Tongue (tissue), 3 donors: ENCODE measurements at places on chromosomes 13 and 19.

- no peak for DNase-seq
These were observed 16.6 kb downstream of the CHST8 start for GRCh38 chr19:33638167-33639034.

DNA sequence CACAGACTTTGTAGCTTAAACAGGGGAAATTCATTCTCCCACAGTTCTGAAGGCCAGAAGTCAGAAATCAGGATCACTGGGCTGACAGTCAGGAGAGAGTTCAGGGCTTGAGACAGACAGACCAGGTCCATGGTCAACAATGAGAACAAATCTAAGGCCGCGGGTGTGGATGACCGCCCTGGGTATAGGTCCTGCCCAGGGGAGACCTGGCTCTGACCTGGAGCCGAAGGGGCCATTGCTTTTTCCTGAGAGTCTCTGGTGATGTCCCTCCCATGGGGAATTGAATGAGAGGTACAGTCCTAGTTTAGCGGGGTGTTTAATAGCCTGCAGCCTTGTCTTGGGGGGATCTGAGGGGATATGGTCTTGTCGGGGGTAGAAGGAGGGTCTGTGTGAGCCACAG is 25.2 kb upstream of the FBL start:
- DNase-seq, result no peak

DNA sequence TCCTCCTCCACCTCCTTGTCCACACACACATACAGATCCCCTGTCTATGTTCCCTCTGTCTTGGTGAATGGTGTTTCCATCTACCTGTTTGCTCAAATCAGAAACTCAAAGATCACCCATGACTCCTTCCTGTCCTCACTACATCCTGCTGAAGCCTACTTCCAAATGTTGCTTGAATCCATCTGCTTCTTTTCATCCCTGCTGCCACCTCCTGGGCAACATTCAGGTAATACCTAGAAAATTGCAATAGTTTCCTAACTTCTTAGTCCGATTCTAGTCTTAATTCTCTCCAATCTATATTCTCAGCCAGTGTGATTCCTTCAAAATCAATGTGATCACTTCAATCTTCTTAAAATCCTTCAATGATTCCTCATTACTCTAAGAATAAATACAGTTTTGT is 155.5 kb upstream of the STARD13 start:
- DNase-seq, result peak; percentile 45

DNA sequence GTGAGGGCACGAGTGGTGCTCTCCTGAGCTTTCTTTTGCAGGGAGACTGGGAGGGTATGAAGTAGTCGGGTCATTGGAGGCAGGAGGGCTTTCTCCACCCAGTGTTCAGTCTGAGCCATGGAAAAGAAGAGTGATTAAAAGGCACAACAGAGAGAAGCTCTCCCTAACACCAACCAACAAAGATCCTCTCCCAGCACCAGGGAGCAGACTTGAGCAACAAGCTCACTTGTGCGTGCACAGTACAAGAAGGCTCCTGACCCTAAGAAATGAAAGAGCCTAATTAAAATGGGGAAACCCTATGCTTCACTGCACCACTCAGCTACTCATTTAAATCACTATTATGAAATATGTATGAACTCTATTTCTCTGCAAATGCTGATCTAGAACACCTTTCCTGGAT is 276.3 kb upstream of the SOX21 start:
- no peak for DNase-seq

DNA sequence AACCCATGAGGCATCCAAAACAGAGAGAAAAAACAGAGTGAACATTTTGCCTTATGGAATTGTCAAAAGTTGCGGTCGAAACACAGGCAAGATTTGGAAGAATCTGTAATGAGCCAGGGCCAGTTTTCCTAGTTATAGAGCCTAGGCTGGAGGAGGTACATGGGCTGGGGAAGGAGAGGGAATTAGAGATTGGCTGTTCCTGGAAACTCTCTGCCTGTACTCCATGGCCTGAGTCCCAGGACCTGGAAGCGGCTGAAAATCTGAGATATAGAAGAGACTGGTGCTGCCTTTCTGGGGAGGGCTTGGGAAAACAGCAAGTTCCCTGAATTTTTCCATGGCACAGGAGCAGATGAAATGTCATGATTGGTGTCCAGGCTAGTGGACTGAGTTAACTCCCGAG is 122.8 kb upstream of the KLF12 start:
- no peak for DNase-seq

- no peak for DNase-seq
These were observed 688.5 kb downstream of the EFNB2 start for GRCh38 chr13:105846923-105847322.

GRCh38 chr19:32273483-32273882 is 71.9 kb upstream of the ZNF507 start:
- DNase-seq, result no peak

DNA sequence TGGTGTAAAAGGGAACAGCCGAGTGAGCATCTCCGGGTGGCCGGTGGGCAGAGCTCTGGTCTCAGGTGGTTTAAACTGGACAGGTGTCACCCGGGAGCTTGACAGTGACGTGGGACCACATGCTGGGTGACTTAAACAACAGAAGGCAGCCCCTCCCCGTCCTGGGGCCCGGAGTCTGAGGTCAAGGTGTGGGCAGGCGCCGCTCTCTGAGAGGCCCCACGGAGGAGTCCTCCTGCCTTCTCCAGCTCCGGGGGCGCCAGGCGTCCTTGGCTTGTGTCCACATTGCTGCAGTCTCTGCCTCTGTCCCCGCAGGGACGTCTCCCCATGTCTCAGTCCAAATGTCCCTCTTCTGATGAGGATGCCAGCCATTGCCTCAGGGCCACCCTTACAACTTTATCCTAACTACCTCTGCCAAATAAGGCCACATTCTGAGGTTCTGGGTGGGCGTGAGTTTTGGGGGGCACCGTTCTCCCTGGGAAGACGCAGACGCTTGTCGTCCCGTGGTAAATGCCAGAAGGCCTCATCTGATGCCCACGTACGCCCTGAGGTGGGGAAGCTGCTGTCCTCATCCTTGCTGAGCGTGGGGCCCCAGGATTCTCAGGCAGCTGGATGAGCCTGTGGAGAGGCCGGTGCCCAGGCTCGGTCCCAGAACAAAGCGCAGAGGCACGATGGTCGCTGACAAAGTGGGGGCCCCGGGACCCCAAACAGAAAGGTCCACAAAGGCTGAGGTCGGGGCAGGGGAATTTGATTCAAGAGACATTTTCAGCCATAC is 12.9 kb downstream of the GZMM start:
- DNase-seq, result no peak

DNA sequence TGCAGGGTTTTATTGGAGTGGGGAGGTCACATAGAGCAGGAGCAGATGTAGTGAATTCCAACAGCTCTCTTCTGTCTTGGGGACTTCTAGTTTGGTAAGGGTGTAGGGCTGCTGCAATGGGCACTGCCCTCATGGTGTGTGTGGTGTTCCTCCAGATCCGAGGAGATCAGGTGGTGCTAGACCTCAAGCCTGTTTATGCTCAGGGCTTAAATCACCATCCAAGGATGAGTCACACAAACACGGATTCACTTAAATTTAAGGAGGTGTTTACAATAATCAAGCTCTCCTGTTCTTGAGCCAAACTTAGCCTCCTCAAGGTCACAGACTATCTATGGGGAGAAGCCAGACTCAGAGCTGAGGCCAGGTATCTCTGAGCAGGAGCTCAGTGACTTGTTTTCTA is 23.0 kb downstream of the HS6ST3 start:
- no peak for DNase-seq

- DNase-seq, result no peak
These were observed 137.5 kb downstream of the SIPA1L3 start for GRCh38 chr19:38044267-38045111.

DNA sequence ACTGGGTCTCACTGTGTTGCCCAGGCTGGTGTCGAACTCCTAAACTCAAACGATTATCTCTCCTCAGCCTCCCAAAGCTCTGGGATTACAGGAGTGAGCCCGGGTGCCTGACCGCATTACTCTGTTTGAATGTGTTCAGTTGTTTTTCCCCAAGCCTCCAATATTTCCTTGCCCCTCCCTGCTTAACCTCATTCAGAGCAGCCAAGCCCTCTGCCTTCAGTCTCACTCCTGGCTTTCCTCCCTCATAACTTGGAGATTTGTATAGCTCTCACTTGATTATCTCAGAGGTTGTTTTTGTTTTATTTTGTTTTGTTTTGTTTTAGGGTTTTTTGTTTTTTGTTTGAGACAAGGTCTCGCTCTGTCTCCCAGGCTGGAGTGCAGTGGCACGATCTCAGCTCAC is 11.4 kb downstream of the EPHX3 start:
- DNase-seq, result no peak

DNA sequence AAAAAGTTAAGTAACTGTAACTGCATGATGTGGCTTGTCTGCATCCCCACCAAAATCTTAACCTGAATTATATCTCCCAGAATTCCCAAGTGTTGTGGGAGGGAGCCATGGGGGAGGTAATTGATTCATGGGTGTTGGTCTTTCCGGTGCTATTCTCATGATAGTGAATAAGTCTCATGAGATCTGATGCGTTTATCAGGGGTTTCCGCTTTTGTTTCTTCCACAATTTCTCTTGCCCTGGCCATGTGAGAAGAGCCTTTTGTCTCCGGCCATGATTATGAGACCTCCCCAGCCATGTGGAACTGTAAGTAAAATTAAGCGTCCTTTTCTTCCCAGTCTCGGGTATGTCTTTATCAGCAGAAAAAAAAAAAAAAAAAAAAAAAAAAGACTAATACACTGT is 385.8 kb downstream of the SLITRK1 start:
- no peak for DNase-seq
